Smooth muscle cell of the coronary artery (primary cell): ENCODE measurements at places on chromosomes 12 and 14. TPM values are rescaled to one million over a fixed set of nuclear protein-coding genes. Genes with fewer than 3 reads are reported as not detected.

Gene CIROP
- total RNA-seq = 0.12 TPM in 1 of 2 replicates, not detected in the other

Gene OTOGL
- total RNA-seq = 0.08 and 0.12 TPM in 2 replicates

Gene MYF5
- not detected in 2 replicates for total RNA-seq

Gene ABCD2
- total RNA-seq = under 0.01 and 0.12 TPM in 2 replicates

Gene LMNTD1
- 0.23 TPM in 1 of 2 replicates, not detected in the other for total RNA-seq

Gene IGF1
- 6.7 TPM in 1 of 2 replicates, not detected in the other for total RNA-seq

Gene SIRT4
- 1.5 and 2.9 TPM in 2 replicates for total RNA-seq

Gene PAX9
- total RNA-seq = 0.12 TPM in 1 of 2 replicates, not detected in the other
